ENCODE measurements at places on chromosomes 4 and X. TPM values are rescaled to one million over a fixed set of nuclear protein-coding genes. Genes with fewer than 3 reads are reported as not detected.

The ENAM gene
- total RNA-seq: not detected

The NXF2 gene
- total RNA-seq: not detected

The SYTL5 gene
- total RNA-seq: 0.65 TPM

DNA sequence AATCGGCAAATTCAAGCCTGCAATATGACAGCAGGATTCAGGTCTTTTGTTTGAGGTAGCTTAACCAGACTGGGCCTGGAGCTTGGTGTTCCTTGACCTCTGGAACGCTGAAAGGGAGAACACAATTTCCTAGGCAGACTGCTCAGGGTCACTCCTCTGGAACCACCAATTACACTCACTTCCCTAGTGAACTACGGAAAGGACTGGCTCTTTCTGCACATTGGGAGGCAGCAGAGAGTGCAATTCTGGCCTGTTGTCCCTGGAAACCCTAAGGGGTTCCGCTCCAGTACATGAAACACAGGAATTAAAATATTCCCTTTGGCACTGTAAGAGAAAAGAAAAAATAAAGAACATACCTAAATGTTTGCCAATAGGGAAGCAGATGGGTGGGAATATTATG lies 58.6 kb downstream of the GPC3 start:
- no peaks in the 10 kb centered on the region for H3K27me3 ChIP-seq
- no peak overlapping the region for H3K27ac ChIP-seq
- H3K36me3 ChIP-seq: no peaks in the 10 kb centered on the region

GRCh38 chr4:7980036-7980435 lies 40.4 kb upstream of the AFAP1 start:
- H3K4me3 ChIP-seq: no peak overlapping the region
- no peak for DNase-seq
- peaks cover 15% of the 10 kb centered on the region for H3K4me1 ChIP-seq
- no peaks in the 10 kb centered on the region for H3K27me3 ChIP-seq
- no peaks in the 10 kb centered on the region for H3K36me3 ChIP-seq

The CT45A5 gene
- not detected for total RNA-seq

The FAM9C gene
- total RNA-seq: not detected

GRCh38 chr4:110666030-110666429 lies 43.2 kb upstream of the PITX2 start:
- no peak overlapping the region for H3K4me3 ChIP-seq
- no peaks in the 10 kb centered on the region for H3K4me1 ChIP-seq
- DNase-seq: no peak
- no peaks in the 10 kb centered on the region for H3K36me3 ChIP-seq

Measured in suprapubic skin (tissue), 4 donors.